M059J (cell line): ENCODE measurements at places on chromosomes 16 and 17. TPM values are rescaled to one million over a fixed set of nuclear protein-coding genes. Genes with fewer than 3 reads are reported as not detected.

- no peak for DNase-seq
Measured at GRCh38 chr17:61494325-61495160, 42.3 kb downstream of the TBX4 start.

DNA sequence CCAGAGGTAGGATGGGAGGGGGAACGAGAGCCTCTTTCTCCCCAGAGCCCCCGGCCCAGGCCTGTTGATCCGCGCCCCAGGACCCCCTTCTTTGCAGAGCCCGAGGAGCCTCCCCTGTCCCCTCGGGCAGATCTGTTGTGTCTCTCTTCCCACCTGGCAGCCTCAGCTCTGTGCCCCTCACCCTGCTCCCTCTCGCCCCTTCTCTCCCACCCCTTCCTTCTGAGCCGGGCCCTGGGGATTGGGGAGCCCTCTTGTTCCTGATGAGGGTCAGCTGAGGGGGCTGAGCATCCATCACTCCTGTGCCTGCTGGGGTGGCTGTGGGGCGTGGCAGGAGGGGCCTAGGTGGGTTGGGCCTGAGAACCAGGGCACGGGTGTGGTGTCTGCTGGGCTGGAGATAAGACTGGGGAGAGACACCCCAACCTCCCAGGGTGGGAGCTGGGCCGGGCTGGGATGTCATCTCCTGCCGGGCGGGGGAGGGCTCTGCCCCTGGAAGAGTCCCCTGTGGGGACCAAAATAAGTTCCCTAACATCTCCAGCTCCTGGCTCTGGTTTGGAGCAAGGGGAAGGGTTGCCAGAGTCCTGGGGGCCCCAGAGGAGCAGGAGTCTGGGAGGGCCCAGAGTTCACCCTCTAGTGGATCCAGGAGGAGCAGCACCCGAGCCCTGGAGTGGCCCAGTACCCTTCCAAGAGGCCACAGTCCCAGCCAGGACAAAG lies 65.4 kb downstream of the MRC2 start:
- peak; percentile 43 for DNase-seq

Gene CDH5
- total RNA-seq: 0.05 TPM in 1 of 2 replicates, not detected in the other

- DNase-seq: peak; percentile 100
Measured at GRCh38 chr16:70691223-70692129, 5.6 kb upstream of the MTSS2 start.

DNA sequence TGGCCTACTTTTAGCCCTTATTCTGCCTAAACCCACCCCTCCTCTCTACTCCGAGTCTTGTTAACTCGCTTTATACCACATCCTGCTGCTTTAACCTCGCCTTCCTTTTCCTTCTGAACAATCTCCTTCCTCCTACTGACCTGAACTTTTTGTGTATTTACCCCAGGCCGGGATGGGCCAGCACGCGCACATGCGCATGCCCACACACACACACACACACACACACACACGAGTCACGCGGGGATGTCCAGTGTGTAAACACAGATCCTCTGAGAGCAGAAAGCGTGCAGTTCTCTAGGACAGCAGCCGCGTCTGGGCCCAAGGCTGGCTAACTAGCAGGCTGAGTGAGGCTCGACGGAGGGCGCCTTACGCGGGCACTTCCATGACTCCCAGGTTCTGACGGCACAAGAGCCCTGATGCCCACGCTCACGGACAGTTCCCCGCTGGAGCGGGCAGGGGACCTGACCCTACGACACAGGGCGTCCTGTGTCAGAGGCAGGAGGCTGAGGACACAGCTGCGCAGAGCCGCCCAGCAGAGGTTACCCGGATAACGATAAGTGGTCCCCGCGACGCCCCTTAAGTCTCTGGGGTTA lies 610 bp downstream of the PIK3R5 start:
- DNase-seq: no peak

GRCh38 chr16:17369421-17370222 lies 101.1 kb downstream of the XYLT1 start:
- no peak for DNase-seq

Gene KRTAP4-9
- not detected in 2 replicates for total RNA-seq

GRCh38 chr17:50482516-50482915 lies 3.9 kb downstream of the RSAD1 start:
- peak; percentile 96 for DNase-seq

Gene TNFSF13
- total RNA-seq: 3.2 and 4.2 TPM in 2 replicates

Gene TEKT1
- total RNA-seq: not detected in 2 replicates

GRCh38 chr16:84527532-84528269 lies 23.2 kb upstream of the MEAK7 start:
- DNase-seq: no peak

Gene RRAD
- total RNA-seq: 3.2 and 9.4 TPM in 2 replicates

Gene SYT17
- 0.39 and 0.81 TPM in 2 replicates for total RNA-seq

GRCh38 chr17:5585836-5586521 lies 1.7 kb upstream of the NLRP1 start:
- peak; percentile 71 for DNase-seq

Gene NUP93
- total RNA-seq: 106 and 123 TPM in 2 replicates
